ENCODE measurements at places on chromosomes 13 and 19. TPM values are rescaled to one million over a fixed set of nuclear protein-coding genes. Genes with fewer than 3 reads are reported as not detected.

Gene ERICH6B
- not detected for total RNA-seq

Gene OR7E24
- total RNA-seq = not detected

Gene XPO4
- total RNA-seq = 11.8 TPM

Gene TBXA2R
- total RNA-seq = 0.49 TPM

Gene GNG7
- 0.65 TPM for total RNA-seq

Gene VAV1
- not detected for total RNA-seq

Gene LGALS7B
- total RNA-seq = not detected

Gene ADGRE3
- total RNA-seq = not detected

Gene PSG3
- not detected for total RNA-seq

Gene TRAPPC2B
- 11.7 TPM for total RNA-seq

Gene CEBPA
- total RNA-seq = 0.18 TPM

Gene DLL3
- 0.09 TPM for total RNA-seq

Gene F2RL3
- not detected for total RNA-seq

Gene DCUN1D2
- total RNA-seq = 8.3 TPM

Gene SRRM5
- total RNA-seq = not detected

Gene FCAR
- total RNA-seq = not detected

Gene ELSPBP1
- not detected for total RNA-seq

Gene MYBPC2
- not detected for total RNA-seq

Gene CACNG6
- not detected for total RNA-seq

Gene CCDC9
- total RNA-seq = 16.3 TPM

Gene JSRP1
- 0.27 TPM for total RNA-seq

Gene GIPR
- total RNA-seq = 0.57 TPM

Gene OR4F17
- not detected for total RNA-seq

Gene RNF126
- 28.9 TPM for total RNA-seq

Gene SIGLECL1
- not detected for total RNA-seq

Gene IGLON5
- not detected for total RNA-seq

Gene LIPE
- total RNA-seq = 1.6 TPM

Gene FCER2
- total RNA-seq = not detected

Gene SGCG
- total RNA-seq = 2.1 TPM

Gene ZNF625
- 18.6 TPM for total RNA-seq

Gene ERICH4
- not detected for total RNA-seq

Gene KCNN4
- 39.9 TPM for total RNA-seq

Gene PCDH17
- total RNA-seq = 1.4 TPM

Gene FBXO46
- 6.6 TPM for total RNA-seq

Gene CEACAM1
- not detected for total RNA-seq

Gene KLK14
- not detected for total RNA-seq

Gene KCNN1
- total RNA-seq = not detected

Gene DOCK9
- total RNA-seq = 10.8 TPM

Gene NTF4
- not detected for total RNA-seq

Gene ADPRHL1
- total RNA-seq = 2.8 TPM

Gene RASA3
- 36.1 TPM for total RNA-seq

Gene LHFPL6
- total RNA-seq = 109 TPM

Gene CBY2
- not detected for total RNA-seq

Gene ZNF560
- total RNA-seq = 0.16 TPM

Gene GJB2
- total RNA-seq = 0.18 TPM

Gene METTL21C
- total RNA-seq = 1.8 TPM

Gene PNMA8A
- total RNA-seq = 2.1 TPM

Gene PGLYRP2
- total RNA-seq = not detected

Gene OLFM4
- 0.09 TPM for total RNA-seq

Gene GIPC3
- 0.33 TPM for total RNA-seq

Gene ZNF726
- 0.33 TPM for total RNA-seq

Gene NMRK2
- total RNA-seq = not detected

Gene IGFL3
- not detected for total RNA-seq

Measured in fibroblast of the aortic adventitia (primary cell).